ENCODE measurements at places on chromosomes 2 and 18.

DNA sequence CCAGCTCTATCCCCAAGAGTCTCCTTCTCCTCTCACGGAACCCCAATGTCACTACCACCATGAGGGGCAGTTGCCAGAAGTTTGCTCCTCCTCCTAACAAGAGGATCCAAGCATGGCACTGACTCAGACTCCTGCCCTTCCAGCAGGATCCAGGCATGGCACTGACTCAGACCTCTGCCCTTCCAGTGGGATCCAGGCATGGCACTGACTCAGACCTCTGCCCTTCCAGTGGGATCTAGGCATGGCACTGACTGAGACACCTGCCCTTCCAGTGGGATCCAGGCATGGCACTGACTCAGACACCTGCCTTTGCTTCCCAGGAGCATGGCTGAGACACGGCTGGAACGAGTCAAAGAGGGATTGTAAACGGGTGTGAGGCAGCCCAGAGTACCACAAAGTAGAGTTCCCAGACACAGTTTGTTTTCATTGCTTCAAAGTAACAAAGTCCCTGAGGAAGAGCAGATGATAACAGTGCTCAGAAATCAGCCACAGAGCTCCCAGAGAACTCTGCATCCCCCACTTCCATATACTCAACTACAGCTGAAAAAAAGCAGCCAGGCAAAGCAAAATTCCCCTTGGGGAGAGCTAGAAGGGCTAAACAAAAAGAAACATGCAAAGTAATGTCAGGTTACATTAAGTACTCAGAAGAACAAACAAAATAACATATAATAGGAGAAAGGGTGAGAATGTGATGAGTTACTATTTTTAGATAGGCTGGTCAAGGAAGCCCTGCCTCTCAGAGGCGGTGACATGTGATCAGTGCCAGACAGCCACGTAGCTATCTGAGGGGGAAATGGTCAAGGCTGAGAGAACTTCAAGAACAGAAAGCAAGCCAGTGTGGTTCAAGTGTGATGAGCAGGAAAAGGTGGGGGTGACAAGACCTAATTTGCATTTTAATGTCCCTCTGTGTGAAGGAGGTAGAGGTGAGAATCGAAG is 3.0 kb downstream of the BUB1 start:
- no peak for DNase-seq

DNA sequence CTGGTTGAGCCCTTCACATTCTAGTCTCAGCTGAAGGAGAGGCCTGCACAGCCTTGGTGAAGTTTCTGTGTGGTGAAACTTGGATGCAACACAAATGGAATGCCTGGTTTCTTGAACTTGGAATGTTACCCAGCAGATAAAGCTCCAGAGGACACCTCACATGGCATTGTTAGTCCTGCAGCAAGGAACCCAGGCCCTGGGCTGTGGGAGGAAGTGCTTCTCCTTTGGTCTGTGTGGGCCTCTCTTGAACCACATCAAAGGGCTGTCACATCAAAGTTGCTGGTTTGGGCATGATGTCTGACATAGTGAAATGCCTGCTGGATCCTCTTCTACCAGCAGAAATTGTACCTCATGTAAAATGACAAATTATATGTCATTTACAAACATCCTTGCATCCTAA is 198.5 kb downstream of the FHOD3 start:
- DNase-seq = no peak

GRCh38 chr2:168183308-168183997 is 63.9 kb downstream of the STK39 start:
- no peak for DNase-seq

DNA sequence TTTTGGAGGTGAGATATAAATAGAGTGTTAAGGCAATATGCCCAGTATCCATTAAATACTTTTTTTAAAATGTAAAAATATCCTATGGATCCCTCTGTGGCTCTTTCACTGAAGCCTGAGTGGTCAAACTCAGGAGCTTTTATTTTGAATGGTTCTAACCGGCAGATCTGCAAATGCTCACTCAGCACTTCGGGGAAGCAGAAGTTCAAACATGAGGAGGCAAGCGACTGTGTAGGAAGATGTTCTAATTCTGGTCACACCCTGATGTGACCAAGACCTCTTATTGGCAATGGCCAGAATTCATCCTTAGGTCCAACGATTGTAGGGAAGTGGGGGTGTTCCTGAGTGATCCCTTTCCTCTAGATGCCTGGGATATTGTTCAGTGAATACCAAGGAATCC is 168.8 kb downstream of the CDCA7 start:
- no peak for DNase-seq

DNA sequence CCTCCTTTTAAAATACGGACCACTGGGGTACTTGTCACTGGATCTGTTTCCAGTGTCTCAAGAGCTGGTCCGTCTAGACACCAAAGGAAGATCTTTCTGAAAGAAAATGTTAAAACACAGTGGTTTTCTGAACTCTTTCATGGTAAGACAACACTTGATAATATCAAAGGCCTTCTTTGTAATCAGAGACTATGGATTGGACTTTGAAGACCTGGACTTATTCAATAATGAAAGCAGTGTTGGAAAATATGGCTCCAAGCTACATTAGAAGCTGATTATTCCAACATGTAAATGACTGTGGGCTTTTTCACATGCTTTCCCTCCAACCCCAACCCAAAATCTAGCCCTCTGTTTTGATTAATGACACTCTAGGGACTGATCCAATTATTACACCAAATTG is 329.4 kb upstream of the LYPD1 start:
- DNase-seq = no peak

DNA sequence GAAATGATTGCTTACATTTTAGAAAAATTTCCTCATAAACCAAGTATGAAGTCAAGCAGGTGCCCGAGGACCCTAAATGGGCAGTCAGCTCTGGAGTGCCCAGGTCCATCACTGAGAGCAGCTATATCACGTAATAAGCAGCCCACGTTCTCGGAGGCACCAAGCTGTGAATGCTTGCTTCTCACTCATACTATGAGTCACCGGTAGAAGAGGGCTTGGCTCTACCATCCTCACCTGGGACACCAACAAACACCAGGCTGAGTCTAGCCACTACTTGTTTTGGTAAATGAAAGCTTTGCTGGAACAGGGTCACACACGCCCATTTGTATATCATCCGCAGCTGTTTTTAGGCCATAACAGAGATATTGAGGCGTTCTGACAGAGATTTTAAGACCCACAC is 207.5 kb downstream of the SEPTIN10 start:
- no peak for DNase-seq
